Stimulated activated CD8-positive, alpha-beta memory T cell treated with anti-CD3 and anti-CD28 coated beads, Interleukin-4, amount 100 ng/mL, for 1 hour (primary cell): ENCODE measurements at places on chromosomes 5 and 9.

- no peak for DNase-seq
Observed at GRCh38 chr5:88666761-88667495, 216.1 kb downstream of the MEF2C start.

DNA sequence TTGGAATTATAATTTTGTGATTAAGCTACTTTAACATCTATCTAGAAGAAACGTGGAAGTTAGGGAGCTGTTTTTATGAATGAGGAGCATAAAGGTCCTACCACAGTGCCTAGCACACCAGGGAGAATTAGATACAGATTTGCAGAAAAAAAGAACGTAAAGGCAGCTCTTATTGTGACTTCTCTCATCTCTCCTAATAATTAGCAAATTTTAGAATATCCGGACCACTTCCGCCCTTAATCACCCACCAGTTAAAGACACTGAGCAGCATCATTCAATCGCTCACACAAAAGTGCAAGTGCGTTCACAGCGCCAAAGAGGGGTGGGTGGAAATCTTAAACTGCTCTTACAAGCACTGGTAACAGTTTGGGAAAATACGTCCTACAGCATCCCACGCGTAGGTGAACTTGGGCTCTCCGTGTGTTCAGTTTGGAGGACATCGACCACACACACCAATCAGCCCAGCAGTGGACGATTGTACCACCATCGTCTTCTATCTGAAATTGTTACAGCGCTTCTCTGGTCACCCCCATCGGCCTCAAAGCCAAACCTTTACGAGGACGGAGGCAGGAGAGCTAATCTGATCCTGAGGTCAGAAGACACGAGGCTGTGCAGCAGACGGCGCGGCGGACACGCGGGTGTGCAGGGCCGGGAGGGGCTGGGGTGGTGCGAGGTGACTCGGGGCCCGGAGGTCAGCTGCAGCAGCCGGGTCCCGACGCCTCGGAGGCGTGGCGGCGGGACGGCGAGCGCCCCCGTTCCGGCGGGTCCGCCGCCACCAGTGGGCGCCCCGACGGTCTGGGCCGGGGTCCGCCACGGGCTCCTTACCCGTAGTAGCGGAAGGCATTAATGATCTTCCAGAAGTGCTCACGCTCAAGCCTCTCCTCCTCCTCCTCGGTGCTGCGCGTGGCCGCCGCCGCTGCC lies 646 bp downstream of the CARNMT1 start:
- DNase-seq, result peak; percentile 9

DNA sequence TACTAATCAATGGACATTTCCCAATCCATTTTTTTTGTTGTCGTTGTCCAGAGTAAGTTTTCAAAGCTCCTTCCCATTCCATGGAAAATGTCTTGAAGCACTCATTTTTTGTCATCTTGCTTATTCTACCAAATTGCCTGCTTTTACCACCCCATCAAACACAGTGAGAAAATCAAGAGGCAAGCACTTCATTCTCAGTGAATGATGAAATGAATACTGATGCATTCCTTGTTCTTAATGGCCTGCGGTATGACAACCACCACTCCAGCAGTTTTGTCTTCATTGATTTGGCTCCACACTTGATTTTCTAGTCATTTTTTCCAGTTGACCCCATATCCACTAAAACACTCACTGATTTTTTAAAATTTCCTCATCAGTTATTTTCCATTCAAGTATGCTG lies 193.5 kb upstream of the ANKH start:
- no peak for DNase-seq

DNA sequence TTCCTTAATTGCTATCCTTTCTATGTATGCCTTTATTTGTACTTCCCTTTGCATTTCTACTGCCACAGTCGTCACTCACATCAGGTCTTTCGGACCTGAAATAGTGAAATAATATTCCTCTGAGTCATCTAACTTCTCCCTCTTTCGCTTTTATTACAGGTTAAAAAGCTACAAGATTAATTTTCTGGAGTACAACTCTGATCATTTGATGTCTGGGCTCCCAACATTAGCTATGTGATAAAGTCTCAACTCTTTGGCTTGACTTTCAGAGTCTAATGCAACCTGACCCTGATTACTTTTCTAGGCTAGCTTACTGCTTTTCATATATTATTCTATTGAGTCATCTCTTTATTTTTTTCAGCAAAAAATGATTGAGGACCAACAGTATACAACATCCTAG lies 638.8 kb upstream of the WWC1 start:
- no peak for DNase-seq

DNA sequence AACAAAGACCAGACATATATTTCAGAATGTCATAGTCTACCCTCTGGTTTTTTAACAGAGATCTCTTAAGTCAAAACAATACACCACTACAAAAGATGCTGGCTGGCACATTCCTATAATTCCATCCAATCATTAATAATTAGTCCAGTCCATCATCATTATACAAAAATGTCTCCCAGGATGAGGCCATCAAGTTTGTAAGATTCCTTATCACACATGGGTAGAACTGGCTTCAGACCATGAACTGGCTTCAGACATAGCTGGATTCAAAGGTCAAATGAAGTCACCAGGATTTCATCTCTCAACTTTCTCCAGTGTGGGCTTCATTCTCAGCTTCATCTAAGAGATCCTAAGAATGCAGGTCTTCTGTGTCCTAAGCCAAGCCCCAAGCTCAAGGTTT lies 147.1 kb downstream of the ENC1 start:
- no peak for DNase-seq

GRCh38 chr5:93423300-93423699 lies 157.7 kb downstream of the NR2F1-AS1 start:
- DNase-seq, result no peak

- no peak for DNase-seq
Observed at GRCh38 chr5:134758176-134758503, 439 bp upstream of the DDX46 start.

DNA sequence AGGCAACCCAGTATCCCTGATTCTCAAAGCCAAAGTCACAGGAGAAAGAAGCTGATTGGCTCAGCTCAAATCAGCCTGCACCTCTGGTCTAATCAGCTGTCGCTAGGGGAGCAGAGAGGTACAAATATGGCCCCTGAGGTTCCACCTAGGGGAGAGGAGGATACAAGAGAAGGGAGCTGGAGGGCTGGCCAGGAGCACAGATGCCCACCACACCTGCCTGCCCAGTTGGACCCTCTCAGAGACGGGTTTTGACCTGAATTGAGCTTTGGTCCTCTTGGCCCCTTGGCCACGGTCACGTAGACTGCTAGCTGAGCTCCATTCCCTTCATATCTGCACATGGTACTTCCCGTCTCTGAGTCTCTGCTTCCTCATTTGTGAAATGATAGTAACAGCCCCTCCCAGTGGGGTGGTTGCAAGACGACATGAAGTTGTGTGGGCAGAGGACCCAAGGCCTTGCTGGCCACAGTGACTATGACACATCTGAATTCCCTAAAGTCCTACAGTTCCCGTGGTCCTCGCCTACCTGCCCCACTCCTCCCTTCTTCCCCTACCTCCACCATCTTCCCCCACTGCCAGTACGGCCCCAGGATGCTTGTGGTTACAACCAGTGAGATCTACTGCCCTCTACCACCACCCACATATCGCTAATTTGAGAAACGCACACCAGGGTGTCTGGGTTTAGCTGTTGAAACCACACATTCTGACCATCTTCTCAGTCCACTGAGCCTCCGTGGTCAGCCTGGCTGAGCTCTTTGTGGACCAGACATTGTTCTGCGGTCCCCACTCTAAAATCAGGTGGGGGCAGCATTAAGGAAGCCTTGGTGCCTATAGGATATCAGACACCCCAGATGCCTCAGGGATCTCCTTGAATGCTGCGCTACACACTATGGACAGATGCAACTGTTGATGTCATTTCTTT lies 60.3 kb upstream of the NEK6 start:
- DNase-seq, result no peak

- no peak for DNase-seq
Observed at GRCh38 chr9:14348123-14348372, 34.1 kb upstream of the NFIB start.

DNA sequence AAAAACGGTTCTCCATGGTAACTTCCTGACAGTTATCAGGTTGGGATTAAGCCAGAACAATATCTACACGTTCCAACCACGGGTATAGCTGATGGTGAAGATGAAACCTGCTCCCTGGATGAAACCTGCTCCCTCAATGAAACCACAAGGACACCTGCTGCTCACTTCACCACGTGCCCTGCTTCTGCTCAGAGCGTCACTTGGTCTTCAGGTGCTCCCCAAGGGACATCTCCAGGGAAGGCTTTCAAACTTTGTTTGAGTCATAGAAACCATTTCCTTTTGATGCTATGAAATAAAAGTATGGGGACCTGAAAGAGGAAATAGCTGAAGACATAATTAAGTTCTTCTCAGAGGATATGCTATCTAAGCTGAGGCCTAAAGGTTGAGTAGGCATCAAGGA lies 242.4 kb downstream of the MED10 start:
- no peak for DNase-seq

DNA sequence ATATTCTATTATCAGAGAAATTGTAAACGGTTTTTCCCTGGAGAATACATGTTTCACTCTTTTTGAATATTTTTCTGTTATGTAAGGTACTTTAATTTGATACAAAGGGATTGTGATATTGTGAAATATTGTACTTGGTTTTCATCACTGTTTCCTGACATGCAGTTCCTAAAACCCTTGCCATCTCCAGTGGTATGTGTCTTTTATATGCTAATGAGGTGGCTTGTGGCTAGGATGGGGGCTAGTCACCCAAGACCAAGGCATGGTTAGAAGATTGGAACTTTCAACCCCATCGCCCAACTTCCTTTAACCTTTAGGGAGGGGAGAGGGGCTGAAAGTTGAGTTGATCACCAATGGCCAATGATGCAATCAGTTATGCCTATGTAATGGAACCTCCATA lies 160.6 kb downstream of the TAF11L14 start:
- no peak for DNase-seq

- DNase-seq, result no peak
Observed at GRCh38 chr9:31615966-31616365, 768.5 kb upstream of the ACO1 start.

- no peak for DNase-seq
Observed at GRCh38 chr9:20111173-20111843, 322.5 kb upstream of the SLC24A2 start.

DNA sequence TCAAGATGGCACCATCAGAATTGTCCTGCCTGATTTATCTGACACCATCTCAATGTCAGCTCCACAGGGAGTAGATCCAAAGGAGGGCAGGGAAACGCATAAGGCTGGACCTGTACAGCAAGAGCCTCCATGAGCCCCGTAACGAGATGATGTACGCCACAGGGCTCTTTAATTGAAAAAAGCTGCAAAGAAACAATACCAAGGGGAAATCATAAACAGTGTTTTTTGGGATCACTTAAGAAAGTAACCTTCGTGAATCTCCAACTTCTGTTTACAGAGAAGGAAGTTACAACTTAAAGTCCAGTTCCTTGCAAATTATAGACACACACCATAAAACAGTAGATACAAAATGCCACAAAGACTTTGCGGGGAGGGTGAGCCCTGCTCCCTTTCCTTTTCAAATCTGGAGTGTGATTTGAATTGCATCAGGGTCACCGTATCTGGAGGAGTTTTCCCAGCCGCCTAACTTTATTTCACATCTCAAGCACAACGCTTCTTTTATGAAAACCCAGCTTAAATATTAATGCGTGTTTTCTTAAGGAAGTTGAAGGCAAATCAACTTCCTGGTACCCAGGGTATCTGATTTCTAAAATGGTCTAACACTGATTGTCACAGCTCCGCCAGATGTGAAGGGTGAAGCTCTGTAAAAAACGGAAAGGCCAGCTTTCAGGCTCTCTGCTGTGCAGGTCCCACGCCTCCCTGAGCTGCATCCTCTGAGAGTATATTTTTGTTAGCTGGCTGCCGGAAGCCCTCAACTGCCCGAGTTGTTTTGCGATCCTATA lies 88.9 kb downstream of the EBF1 start:
- no peak for DNase-seq

- no peak for DNase-seq
Observed at GRCh38 chr9:24257726-24258125, 288.0 kb downstream of the IZUMO3 start.

GRCh38 chr9:81543695-81544094 lies 145.7 kb downstream of the TLE1 start:
- DNase-seq, result no peak

GRCh38 chr5:14400085-14400484 lies 181.5 kb upstream of the OTULINL start:
- DNase-seq, result no peak

DNA sequence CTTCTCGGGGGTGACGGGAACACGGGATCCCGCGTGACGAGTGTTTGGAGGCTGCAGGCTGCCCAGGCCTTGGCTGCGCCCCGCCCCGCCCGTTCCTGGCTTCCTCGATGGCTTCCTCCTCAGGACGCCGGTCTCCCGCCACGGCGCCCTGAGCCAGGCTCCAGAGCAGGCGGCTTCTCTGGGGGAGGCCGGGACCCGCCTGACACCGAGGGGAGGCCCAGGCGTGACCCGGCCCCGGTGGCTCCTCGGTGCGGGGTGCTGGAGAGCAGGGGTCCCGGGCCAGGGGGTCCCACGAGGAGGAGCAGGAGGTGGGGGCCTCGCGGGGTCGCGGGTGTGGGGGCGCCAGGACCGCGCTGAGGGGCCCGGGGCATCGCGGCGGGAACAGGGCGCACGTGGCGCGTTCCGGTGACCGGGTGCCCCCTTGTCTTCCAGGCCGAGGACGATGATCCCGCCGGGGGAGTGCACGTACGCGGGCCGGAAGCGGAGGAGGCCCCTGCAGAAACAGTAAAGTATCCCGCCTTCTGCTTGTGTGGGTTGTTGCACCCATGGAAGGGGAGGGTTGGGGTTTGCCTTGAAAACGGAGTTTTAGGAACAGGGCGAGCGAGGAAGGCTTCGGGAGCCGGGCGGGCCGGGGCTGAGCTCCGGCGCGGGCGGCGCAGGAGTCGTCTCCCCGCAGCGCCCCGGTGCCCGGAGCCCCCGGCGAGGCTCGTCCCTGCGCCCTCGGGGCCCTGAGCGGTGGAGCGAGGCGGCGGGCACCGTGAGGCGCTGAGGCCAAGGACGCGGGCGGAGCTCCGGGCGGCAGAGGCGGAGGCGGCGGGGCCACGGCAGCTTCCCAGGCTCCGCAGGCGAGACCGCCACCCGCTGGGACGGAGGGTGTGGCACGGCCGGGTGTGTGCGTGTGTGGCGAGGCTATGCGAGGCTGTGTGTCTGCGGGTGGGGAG lies 22.2 kb downstream of the AHRR start:
- no peak for DNase-seq

GRCh38 chr9:107863396-107863795 lies 373.8 kb upstream of the KLF4 start:
- no peak for DNase-seq

GRCh38 chr9:129547869-129548570 lies 72.9 kb downstream of the C9orf50 start:
- DNase-seq, result no peak

DNA sequence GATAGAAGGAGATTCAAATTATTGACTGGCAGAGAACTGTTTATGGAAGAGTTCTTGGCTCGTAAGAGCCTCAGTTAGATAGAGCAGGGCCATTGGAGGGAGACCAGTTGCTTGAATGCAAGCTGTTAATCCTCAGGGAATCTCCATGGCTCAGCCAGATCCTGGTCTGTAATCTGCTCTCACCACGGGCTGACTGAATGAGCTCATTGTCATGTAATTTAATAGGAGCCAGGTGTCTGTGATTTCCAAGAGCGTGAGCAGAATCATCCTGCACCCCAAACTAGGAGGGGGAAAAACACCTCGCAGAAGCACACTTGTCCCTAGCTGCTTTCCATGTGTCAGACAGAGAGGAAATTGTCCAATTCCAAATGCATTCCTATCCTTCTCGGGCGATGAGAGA lies 19.1 kb upstream of the KCNMB1 start:
- no peak for DNase-seq
